Dermis microvascular lymphatic vessel endothelial cell (primary cell): ENCODE measurements at places on chromosomes 2 and 18. TPM values are rescaled to one million over a fixed set of nuclear protein-coding genes. Genes with fewer than 3 reads are reported as not detected.
A peak's percentile ranks its signal among the peaks of the same experiment; 100 is the strongest.

GRCh38 chr2:63124218-63124617 lies 73.6 kb downstream of the OTX1 start:
- no peak for DNase-seq

Gene CFAP221
- total RNA-seq: under 0.01 TPM in 1 of 2 replicates, not detected in the other

GRCh38 chr18:60024857-60025256 lies 125.1 kb downstream of the PMAIP1 start:
- no peak for DNase-seq

- DNase-seq: no peak
Observed at GRCh38 chr2:135768863-135769262, 27.2 kb downstream of the UBXN4 start.

Gene INPP1
- 14.2 and 14.5 TPM in 2 replicates for total RNA-seq

- no peak for DNase-seq
Observed at GRCh38 chr2:201369775-201370174, 12.6 kb upstream of the FLACC1 start.

DNA sequence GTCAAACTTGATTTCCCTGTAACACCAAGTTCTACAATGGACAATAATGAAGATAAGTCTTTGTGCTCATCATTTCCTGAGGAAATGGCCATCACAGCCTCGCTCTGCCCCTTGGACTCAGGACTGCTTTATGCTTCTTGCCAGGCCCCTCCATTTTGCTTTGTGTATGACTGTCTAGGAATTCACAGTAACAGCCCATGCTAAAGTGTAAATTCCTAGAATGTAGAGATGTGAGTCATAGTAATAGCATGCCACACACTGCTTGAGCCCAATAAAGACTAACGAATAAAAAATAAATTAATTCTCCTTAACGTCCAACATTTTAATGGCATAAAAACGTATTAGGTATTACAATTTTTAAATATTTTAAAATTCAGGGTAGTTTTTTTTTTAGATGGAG lies 226.5 kb downstream of the PID1 start:
- DNase-seq: no peak

DNA sequence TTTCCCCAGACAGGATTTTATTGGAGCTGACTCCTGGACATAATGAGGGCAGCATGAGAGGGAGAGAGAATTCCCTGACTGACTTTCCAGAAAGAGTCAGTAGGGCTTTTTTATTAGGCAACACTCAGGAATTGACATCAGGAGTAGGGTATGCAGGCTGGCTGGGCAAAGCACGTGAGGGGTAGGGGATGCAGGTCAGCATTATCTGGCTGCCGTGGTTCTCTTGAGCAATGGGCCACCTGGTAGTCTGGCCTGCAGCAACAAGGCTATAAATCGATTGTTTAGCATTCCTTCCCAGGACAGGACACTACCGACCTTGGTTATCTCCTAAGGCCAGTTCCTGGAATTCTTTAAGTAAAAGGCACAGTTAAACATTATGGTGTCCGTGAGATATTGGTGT lies 160.8 kb upstream of the AGAP1 start:
- DNase-seq: no peak

Gene FHOD3
- total RNA-seq: under 0.01 TPM in 2 replicates

Gene STAT1
- total RNA-seq: 55.8 and 118 TPM in 2 replicates

Gene MROH2A
- total RNA-seq: not detected in 2 replicates

- DNase-seq: no peak
Observed at GRCh38 chr2:17850151-17850550, 28.3 kb upstream of the KCNS3 start.

Gene CYRIA
- total RNA-seq: 30.6 and 40.2 TPM in 2 replicates

GRCh38 chr2:203687165-203687564 lies 19.3 kb upstream of the CD28 start:
- DNase-seq: no peak

GRCh38 chr2:121408641-121409040 lies 122.0 kb upstream of the RNU4ATAC start:
- DNase-seq: no peak

- DNase-seq: no peak
Observed at GRCh38 chr2:235851828-235852525, 316.2 kb downstream of the GBX2 start.

GRCh38 chr2:148218326-148219075 lies 197.6 kb downstream of the MBD5 start:
- DNase-seq: no peak

Gene OTOS
- total RNA-seq: not detected in 2 replicates

- DNase-seq: peak; percentile 0
Observed at GRCh38 chr2:107712857-107713256, 113.8 kb upstream of the RGPD4 start.

- DNase-seq: no peak
Observed at GRCh38 chr2:95271381-95271971, 2.8 kb upstream of the PROM2 start.

DNA sequence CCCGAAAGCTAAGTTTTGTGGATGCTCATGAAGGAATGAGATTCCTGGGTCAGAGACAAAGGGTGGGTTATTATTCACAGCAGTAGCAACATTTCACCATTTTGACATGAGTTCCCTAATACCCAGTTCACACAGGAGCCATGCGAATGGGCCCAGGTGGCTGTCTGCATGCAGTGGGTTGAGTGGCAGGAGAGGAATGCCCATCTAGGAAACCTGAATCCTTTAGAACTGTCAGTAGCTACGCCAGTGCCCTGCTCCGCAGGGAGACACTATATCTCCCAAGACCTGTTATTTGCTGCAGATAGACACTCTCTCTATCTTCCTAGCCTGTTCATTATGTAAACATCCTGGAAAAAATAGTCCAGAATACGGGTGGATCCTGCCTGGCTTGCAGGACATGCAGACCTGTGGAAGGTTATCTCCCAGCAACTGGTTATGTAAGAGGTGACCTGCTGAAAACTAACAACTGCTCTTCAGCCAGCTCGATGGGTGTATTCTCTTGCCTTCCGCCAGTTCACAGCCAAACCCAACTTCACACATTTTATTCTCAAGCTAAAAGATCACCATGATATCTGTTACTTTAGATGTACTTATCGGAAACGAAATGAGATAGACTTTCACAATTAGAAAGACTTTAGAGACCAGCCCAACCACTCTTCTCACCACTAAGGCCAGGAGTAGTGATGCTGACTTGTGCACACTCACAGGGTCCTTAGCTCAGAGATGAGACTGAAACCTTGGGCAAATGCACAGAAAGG lies 59.1 kb downstream of the MBP start:
- no peak for DNase-seq

Gene UPP2
- not detected in 2 replicates for total RNA-seq
